ENCODE measurements at places on chromosomes 13 and 19.

DNA sequence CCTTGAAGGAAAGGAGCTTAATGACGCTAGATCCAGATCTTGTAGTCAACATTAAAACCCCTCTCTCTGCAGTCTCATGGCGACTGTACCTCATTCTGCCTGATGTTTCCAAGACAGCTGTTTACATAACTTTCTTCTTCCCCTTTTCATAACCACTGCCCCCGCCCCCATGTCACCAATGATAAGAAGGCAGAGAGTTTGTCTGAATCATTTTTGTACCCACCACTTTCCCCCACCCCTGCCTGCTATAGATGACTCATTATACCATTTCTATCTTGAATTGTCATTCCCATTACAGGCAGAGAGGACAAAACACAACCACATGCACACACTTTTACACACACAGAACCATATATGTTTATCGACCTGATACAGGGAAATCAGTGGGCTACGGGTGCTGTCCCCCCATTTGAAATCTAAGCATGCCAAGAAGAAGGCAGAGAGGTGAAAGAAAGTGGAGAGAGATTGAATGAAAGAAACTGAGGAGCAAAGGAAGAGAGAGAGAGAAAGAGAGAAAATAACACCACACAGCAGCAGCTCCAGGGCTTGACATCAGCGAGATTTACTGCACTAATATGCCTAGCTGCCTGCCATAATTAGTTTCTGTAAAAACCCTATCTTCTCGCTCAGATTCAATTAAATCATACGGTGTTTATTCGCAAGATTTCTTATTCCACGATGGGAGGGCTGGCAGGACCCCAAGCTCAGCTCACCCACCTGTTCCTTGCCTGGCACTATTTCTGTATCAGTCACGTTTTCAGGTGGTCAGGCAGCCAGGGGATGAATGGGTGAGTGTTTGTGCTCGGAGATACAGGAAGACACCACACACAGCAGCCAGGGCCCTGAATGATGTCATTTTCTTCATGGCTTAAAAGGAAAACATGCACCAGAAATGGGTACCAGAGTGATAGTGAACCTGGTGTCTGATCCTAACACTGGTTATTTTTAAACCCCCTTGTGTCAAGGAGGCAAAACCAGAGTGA is 114.3 kb upstream of the SERP2 start:
- DNase-seq = no peak

DNA sequence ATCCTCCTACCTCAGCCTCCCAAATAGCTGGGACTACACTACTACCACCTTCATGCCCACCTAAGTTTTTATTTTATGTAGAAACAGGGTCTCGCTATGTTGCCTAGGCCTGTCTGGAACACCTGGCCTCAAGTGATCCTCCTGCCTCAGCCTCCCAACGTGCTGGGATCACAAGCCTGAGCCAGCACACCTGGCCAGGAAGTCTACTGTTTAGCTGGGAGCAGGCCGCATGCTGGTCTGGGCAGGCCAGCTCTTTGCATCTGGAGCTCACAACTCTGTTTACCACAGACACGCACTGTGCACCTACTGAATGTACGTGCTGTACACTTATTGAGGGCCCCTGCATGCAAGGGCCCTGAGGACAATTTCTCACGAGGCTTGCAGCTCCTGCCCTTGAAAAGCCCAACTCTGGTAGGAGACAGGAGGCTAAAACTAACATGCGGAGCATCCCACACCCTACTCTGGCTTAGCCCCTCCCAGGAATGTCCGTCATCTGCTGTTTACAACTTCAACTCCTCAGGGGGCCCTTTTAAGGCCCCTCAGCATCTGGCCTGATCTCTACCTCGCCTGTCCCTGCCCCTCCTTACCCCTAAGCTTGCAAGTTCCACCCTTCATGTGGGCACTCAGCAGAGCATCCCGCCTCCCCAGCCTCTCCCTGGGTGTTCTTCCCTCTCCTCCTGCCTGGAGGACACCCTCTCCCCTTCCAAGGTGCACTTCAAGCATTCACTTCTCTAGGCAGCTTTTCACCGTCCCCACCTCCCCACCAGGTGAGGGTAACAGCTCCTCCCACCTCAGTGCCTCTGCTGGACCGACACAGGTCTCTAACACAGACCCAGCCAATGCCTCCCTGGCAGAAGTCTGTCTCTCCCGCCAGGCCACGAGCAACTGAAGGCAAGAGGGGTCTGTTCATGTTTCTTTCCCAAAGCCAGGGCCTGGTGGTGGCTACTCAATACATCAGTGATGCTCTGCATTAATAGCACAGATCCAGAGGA is 114.2 kb upstream of the UQCRFS1 start:
- no peak for DNase-seq

- no peak for DNase-seq
Observed at GRCh38 chr19:32349051-32349450, 3.6 kb downstream of the ZNF507 start.

DNA sequence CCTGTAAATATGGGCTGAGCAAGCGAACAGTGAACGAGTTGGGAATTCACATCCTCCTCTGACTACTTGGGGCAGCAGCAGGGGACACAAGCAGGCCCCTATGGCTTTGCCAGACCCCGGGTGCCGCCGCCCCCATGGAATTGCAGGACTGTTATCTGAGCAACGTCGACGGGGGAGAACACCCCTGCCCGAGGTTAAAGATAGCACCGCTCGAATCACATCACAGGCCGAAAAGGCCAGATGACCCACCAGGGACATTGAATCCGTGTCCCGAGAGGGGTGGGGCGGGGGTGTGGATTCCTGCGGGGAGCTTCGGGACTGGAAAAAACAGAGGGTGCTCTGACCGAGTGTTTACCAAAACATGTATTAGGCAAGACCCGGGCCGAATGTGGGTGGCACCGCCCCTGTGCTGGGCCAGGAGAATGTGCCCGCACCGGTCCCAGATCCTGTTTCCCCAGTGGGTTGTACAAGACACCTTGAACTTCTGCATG is 9.1 kb downstream of the FEM1A start:
- DNase-seq = no peak

- DNase-seq = no peak
Observed at GRCh38 chr19:28881616-28882015, 331.3 kb downstream of the UQCRFS1 start.

DNA sequence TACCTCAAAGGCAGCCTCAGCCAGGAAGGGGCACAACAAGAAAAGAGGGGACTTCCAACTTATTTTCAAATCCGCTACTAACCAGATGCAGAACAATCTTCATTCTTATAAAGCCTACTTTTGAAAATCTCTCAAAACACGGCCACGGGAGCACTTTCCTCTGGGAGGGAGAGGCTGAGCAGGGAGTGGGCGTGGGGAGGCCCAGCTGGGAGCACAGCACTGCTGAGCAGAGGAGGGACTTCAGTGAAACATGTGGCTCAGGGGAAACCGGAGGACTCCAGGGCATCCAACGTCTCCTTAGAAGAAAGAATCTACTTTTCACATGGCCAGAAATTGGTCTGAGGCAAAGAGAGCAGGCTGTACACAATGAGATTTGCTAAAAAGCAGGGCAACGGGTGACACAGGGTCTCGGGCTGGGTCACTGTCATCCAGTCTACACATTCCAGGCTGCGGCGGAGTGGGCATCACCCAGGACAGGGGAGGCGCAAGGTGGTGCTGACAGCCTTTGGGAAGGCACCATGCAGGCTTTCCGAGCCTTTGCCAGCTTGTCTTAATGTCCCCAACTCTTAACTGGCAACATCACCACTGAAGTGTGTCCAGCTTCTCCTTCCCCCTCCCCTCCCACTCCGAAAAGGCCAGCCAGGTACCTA is 117.1 kb downstream of the STK24 start:
- no peak for DNase-seq

GRCh38 chr13:99280166-99280565 is 22.0 kb upstream of the GPR18 start:
- DNase-seq = no peak

- DNase-seq = no peak
Observed at GRCh38 chr13:85728811-85729210, 70.4 kb downstream of the SLITRK6 start.

DNA sequence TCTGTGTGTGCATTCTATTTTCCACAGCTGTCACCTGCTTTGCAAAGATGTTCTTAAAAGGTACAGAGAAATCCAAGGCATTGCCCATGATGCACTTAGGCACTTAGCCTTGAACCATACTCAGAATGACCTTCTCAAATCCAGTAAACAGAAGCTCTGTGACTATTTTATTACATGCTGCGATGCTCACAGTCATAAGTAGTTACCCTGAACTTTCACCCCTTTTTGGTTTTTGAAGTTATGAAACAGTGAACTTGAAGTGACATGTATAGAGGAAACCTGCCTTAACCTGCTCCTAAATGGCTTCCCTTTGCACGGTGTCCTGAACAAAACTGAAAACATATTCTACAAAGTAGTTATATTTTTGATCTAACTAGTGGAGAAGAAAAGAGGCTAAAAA is 100.4 kb downstream of the SLC10A2 start:
- no peak for DNase-seq

- peak; percentile 37 for DNase-seq
Observed at GRCh38 chr19:15280915-15281683, 48.9 kb upstream of the EPHX3 start.

GRCh38 chr13:48263196-48263595 is 30.2 kb downstream of the ITM2B start:
- DNase-seq = no peak

DNA sequence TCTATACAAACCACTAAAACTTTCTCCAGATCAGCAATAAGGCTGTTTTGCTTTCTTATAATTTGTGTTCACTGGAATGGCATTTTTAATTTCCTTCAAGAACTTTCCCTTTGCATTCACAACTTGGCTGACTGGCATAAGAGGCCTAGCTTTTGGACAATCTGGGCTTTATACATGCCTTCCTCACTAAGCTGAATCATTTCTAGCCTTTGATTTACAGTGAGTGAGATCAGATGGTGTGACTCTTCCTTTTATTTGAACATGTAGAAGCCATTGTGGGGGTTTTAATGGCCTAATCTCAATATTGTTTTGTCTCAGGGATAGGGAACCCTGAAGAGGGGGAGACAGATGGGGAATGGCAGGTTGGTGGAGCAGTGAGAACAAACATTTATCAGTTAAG is 82.7 kb downstream of the FOXO1 start:
- DNase-seq = no peak

DNA sequence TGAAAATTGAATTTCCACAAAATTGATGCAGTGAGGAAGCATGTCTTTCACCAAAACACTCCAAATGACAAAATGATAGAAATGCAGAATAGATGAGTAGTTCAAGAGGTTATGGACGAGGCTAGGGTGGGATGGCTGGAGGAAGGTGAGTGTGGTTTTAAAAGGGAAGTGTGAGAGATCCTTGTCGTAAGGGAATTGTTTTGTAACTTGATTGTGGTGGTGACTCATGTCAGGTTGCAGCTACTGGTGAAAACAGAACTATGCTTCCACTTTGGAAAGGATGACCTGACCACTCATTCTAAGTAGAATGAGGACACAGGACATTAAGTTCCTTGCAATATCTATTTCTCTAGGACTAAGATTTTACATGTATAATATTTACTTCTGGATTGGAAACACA is 345.7 kb downstream of the MTUS2 start:
- no peak for DNase-seq

DNA sequence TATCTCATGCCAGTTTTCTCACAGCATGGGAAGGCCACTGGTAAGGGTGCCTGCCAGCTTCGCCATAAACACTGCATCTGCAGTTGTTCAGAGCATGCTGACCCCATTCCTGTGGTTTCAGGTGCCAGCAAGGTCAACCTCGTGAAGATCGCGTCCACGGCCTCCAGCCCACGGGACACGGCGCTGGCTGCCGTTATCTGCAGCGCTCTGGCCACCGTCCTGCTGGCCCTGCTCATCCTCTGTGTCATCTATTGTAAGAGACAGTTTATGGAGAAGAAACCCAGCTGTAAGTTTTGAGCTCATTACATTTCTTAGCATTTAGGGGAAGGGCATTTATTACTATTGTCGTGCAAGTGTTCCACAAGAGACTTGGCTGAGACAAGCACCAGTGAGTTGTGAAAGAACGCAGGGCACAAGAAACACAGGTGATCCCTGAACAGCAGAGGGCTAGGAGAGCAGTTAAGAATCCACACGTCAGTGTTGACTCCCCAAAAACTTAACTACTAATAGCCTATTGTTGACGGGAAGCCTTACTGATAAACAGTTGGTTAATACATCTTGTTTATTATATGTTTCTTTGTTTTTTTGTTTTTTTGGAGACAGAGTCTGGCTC is 88.8 kb downstream of the TNFRSF19 start:
- no peak for DNase-seq

GRCh38 chr19:15506074-15506571 is 2.2 kb upstream of the CYP4F22 start:
- DNase-seq = no peak

DNA sequence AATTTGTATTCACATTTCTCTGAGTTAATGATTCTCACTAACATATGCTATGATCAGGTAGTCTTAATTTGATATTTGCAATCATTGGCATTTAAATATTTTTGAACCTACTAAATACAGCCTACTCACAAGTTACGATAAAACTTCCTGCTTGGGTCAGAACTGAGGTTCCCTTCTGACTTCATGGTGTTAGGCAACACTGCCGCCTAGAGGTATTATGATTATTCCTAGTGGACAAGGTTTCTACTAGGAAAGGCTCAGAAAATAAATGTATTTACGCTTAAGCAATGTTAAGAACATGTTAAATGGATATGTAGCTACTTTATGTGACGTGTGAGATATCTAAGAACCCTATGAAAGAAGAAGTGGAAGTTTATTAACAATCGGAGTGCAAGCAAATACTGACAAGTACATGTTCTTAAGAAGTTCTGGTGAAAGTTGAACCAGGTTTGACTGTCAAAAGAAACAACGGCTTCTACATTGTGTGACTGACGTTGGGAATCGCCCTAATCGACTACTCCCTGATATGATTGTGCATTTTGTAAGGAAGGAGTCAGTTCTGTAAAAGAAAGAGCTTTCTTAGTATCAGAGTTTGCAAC is 1395.8 kb downstream of the SLITRK5 start:
- DNase-seq = peak; percentile 89

- DNase-seq = no peak
Observed at GRCh38 chr13:60757501-60758215, 360.6 kb downstream of the TDRD3 start.

DNA sequence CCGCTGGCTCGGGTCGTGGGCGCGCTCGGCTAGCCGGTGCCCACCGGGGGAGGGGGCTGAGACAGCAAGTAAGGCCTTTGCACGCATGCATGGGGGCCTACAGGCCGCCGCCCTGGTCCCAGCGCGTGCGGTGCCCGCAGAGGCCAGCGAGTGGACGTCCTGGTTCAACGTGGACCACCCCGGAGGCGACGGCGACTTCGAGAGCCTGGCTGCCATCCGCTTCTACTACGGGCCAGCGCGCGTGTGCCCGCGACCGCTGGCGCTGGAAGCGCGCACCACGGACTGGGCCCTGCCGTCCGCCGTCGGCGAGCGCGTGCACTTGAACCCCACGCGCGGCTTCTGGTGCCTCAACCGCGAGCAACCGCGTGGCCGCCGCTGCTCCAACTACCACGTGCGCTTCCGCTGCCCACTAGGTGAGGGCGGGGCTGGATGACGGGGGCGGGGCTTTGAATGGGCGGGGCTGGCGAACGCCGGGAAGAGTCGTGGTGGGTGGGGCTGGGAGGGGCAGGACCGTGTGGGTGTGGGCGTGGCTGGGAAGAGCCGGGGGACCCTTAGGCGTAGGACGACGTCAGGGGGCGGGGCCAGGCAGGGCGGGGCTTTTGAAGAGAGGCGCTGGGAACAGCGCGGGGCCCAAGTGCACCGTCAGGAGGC is 2.1 kb downstream of the CILP2 start:
- no peak for DNase-seq

All from NCI-H526 (cell line).